Activated B cell treated with CpG ODN at 0.5 μM for 24 hours (primary cell): ENCODE measurements at places on chromosomes 7 and 10.

- DNase-seq = peak; percentile 33
These were observed 1.1 kb upstream of the ITGB8 start for GRCh38 chr7:20329389-20330238.

- DNase-seq = no peak
These were observed 1434.0 kb upstream of the LRRTM3 start for GRCh38 chr10:65491799-65492198.

GRCh38 chr10:23613900-23614299 is 175.0 kb downstream of the OTUD1 start:
- DNase-seq = no peak

- DNase-seq = no peak
These were observed 225.0 kb upstream of the CELF2 start for GRCh38 chr10:10792681-10793080.

DNA sequence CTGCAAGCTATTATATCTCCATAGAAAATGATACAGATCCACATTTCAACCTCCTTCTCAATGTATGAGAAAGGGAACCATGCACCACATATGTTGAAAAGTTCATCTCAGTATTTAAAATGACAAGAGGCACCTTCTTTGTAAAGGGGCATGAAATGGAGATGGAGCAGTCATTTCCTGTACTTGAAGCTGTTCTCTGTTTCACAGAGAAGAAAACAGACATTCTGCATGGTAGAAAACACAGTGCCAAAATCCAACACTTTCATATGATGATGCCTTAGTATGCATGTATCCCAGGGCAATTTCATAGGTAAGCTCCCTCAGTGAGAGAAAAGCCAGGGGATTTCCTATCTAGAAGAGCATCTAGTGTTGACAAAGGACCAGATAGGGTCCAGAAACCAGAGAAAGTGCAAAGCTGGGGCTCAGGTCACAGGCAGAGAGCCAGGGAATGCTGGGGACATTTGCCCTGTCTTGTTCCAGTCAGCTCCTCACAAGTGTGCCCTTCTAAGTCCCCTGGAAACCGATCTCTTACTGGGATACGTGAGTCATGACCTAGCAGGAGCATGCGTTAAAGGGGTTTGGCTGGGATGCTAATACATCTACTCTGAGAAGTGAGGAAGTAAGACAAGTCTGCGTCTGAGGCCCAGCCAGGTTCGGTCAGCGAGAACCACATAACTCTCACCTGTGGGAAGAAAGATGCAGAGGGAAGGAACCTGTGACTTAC is 118.7 kb downstream of the ICA1 start:
- DNase-seq = no peak

DNA sequence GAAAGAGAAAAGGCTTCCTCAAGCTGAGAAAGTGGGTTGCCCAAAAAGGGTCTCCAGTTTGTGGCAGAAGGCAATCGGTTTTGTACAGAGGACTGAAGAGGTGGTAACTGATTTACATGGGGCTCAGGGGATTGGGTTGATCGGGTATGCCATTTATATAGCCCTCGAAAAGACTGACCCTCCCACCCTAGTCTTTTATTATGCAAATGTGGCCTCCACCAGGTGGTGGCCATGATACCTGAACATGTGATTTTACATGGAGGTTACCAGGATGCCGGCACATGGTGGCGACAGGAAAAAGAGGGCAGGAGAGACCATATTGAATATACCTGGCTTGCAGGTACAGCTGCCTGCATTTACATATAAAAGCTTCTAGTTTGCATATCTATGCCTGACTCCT is 36.7 kb downstream of the ATE1 start:
- DNase-seq = no peak

DNA sequence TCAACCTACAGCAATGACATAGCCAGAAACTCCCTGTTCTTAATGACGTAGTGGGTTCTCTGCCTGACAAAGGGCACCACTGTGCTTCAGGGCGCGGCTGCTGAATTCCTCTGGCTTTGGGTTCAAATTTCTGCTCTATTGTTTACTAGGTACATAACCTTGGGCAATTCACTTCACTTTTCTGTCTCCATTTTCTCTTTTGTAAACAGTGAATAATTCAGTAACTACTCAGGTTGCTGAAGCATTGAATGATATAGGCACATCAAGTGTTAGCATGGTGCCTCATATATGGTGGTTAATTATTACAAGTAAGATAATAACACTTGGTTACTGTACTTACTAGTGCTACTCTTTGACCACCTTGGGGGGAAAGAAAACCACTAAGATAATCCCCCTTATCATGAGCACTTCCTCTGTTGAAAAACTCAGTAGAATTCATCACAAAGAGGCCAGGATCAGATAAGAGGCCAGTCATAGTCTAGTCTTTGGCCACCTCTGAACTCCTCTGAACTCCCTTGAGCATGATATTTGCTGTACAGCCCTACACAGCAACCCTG is 92.0 kb upstream of the AHR start:
- DNase-seq = no peak

DNA sequence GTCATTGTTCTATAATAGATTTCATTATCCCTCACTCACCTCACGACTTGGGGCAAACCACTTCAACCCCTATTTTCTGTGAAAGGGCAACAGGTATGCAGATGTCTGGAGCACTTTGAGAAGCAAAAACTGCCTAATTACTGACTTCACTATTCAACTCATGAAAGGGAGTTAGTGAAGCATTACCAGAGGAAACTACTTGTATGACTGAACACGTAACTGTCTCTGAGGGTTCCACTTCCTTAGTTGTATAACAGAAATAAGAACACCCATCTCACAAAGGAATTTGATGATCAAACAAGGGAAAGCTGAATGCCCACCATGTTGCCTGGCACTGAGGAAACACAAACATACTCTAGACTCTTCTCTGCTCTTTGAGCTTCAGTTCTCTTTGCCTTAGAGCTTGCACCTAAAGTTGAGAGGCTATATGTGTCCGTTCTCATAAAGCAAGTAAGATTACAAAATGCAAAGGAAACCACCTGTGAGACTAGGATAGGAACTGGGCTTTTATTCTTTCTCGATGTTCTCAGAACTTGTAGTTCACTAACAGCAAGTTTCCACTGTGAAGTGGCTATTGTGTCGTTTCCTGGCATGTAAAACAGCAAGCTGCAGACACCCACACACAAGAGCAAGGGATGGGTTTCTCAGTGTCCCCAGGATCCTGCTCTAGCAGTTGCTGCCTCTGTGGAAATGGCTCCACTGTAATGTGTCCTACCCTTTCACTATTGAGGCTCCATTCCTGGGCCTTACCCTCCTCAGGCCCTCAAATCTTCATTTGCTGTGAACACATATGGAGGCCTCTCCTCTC is 2.6 kb downstream of the TMEM243 start:
- no peak for DNase-seq

DNA sequence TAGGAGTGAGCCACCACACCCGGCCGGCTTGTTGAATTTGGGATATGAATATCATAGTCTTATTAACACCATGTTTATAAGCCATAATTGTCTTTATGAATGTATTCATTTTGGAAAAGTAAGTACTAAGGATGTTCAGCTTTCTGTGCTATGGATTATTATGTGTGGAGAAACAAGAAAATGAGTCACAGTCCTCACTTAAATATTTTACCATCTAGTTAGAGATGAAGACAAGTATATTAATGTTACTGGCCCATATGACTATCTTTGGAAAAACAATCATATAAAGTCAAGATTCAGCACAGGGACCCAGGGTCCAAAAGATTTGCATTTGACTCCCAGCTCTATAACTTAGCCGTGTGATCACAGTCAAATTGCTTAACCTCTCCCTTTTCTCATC is 9.8 kb upstream of the TOMM7 start:
- no peak for DNase-seq

DNA sequence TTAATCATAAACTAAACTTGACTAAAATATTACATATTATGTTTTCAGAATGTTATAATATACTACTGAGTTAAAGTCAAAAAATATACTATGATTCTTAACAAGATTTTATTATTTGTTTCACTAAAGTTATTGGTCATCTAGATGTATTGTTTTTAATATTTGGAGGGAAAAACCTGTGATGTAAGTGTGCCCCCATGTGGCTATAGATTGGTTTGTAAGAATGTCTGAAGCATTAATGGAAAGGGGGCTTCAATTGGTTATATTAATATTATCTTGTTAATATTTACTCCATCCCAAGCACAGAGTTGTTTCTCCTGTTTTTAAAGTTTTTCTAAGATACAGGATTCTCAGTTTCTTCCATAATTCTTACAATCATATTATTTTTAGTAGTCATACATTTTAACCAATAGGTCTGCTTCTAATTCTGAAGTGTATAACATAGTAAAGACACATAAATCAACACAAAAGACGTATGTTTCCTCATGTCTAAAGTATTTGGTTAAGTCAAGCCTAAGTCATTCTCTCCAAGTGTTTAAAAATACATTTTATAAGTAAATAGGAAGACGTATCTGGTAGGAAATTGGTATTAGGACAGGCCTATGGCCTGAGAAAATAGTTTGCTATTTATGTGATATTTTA is 58.0 kb downstream of the GNAT3 start:
- no peak for DNase-seq

GRCh38 chr7:75688200-75689136 is 50.3 kb downstream of the HIP1 start:
- peak; percentile 40 for DNase-seq

- DNase-seq = no peak
These were observed 60.6 kb downstream of the INSIG1 start for GRCh38 chr7:155358066-155358947.

- no peak for DNase-seq
These were observed 283 bp upstream of the TRDMT1 start for GRCh38 chr10:17201794-17202116.

DNA sequence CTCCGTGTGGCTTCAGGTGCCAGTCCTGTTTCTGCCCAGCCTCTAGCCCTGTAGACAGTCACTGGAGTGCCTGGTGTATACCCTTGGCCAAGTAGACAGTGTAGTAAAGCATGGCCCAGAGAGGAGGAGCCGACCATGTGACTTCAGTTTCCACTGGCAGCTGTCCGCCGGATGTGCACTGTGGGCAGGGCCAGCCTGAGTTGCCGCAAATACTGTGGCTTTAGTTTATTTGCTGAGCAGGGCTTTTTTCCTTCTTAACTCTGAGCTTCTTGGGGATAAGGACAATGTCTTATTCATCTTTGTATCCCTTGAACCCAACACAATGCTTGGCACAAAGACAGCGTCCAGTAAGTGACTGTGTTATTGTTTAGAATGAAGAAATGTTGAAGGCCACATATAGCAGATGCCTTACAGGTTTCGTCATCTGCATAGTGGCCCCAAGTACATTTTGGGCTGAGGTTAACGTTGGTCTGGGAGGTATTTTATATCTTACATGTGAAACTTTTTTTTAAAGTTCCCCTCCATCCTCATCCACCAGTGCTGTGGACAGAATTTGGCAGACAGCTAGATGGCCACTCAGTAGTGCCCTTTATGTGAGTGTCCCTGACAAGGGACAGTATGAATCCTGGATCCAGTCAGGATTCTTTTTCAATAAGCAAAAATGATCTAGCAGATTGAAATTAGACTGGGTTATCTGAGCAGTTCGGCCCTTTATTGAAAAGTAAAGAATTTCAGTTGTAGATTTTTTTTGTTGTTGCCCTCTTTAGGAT is 40.6 kb downstream of the CYP17A1 start:
- peak; percentile 51 for DNase-seq

GRCh38 chr7:144775749-144776148 is 60.1 kb downstream of the TPK1 start:
- DNase-seq = no peak

- DNase-seq = no peak
These were observed 26.0 kb downstream of the LEP start for GRCh38 chr7:128266883-128267594.

DNA sequence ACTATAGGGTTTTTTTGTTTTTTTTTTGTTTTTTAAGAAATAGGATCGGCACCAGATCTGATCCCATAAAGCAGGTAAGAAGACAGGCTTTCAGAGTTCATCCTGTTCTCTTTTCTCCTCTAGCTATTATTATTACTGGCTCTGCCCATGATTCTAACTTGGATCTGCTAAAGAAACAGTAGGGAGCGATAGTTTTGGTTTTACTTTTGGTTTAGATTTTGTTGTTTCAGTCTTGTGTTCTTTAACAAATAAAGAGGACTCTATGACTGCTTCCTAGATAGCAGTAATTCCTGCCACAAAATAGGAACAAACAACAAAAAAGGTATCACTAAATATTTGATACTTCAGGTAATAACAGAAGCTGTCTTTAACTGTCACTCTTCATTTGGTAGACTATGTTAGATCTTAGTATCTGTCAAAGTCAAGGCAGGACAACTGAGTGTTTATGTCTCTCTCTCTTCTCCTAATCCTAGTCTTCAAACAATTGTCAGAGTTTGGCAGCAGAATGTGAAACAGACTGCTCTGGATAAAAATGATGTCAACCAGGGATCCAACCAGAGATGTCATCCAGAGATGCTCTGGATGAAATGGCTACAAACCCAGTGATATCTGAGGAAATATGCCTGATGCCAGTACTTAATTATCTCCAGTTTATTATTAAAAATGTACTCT is 99.8 kb downstream of the KMT2C start:
- DNase-seq = no peak

DNA sequence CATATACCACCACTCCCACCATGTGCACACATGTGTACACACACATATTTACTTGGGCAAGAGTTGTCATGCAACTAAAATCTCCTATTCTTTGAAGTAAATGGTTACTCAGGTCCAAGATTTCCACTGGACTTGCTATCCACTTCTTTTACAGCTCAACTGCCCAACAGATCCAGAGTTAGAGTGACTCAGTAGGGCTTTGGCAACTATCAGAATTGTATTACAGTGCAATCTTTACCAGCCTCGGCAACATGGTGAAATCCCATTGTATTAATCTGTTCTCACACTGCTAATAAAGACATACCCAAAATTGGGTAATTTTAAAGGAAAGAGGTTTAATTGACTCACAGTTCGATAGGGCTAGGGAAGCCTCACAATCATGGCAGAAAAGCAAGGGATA is 51.9 kb upstream of the ABLIM1 start:
- DNase-seq = no peak

- DNase-seq = peak; percentile 75
These were observed 608 bp downstream of the HHEX start for GRCh38 chr10:92690211-92690914.

DNA sequence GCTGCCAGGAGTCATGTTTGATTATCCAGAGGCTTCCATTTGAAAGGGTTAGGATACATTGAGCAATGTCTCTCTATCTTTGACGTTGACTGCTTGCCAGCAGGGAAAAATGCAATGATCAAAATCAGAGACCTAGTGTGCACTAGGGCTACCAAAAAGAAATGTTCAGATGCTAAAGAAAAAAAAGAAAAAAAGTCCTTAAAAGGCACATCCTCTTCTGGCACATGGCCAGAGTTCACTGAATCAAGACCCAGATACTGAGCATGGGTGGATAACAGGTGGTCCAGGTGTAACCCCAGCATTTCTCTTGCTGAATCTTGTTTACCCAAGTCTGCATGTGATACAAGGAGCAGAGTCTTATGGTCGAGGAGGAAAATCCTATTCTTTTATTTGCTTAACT is 899.3 kb downstream of the SORCS3 start:
- no peak for DNase-seq

- DNase-seq = no peak
These were observed 56.7 kb downstream of the IDE start for GRCh38 chr10:92517034-92517655.

GRCh38 chr7:30159163-30159562 is 24.4 kb downstream of the MTURN start:
- no peak for DNase-seq
